ENCODE measurements at places on chromosomes 5 and 9. TPM values are rescaled to one million over a fixed set of nuclear protein-coding genes. Genes with fewer than 3 reads are reported as not detected.
A peak's percentile ranks its signal among the peaks of the same experiment; 100 is the strongest.

CNTNAP3B gene
- total RNA-seq, result 2.2 TPM

GCNT1 gene
- 46.6 TPM for total RNA-seq

CEP120 gene
- 46.1 TPM for total RNA-seq

ACOT12 gene
- not detected for total RNA-seq

DOCK2 gene
- total RNA-seq, result 1.4 TPM

TMEM171 gene
- total RNA-seq, result 3.3 TPM

FBP1 gene
- not detected for total RNA-seq

GRCh38 chr9:38229104-38229500 is 160.1 kb upstream of the SHB start:
- DNase-seq, result no peak

GRCh38 chr5:3598207-3598606 is 2.6 kb downstream of the IRX1 start:
- DNase-seq, result no peak

DNA sequence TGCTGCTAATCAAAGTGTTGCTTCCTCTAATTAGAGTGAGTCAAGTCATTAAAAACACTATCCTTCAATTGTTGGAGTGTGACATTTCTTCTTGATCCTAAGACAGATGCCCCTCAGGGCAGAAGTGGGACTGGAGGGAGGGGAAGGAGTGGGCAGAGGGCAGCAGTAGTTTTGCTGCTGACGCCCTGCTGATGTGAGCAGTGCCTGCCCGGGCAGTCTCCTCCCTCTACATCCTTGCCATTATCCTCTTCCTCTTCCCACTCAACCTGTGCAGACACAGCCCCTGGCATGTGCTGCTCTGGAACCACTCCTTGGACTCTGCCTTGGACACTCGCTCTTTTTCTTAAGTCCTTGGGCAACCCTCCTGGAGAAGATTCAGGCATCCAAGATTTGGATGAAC is 232.5 kb downstream of the HSPA4 start:
- no peak for DNase-seq

GRCh38 chr5:9188131-9188530 is 357.7 kb downstream of the SEMA5A start:
- peak; percentile 96 for DNase-seq

- DNase-seq, result no peak
Measured at GRCh38 chr5:37478121-37478894, 99.2 kb downstream of the WDR70 start.

DNA sequence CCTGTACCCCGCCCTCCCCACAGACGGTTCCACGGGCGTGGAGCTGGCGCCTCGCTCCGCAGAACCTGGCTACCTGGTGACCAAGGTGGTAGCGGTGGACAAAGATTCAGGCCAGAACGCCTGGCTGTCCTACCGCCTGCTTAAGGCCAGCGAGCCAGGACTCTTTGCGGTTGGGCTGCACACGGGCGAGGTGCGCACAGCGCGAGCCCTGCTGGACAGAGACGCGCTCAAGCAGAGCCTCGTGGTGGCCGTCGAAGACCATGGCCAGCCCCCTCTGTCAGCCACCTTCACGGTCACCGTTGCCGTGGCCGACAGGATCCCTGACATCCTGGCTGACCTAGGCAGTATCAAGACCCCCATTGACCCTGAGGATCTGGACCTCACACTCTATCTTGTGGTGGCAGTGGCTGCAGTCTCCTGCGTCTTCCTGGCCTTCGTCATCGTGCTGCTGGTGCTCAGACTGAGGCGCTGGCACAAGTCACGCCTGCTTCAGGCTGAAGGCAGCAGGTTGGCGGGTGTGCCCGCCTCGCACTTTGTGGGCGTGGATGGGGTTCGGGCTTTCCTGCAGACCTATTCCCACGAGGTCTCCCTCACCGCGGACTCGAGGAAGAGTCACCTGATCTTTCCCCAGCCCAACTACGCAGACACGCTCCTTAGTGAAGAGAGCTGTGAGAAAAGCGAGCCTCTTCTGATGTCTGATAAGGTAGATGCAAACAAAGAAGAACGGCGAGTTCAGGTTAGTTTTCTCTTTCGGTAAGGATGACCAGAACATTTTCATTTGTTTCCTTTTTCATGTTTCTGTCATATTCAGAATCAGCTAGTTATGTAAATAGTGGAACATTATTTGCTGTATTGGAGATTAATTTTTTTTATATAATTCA is 2.3 kb downstream of the PCDHGA5 start:
- DNase-seq, result no peak

DNA sequence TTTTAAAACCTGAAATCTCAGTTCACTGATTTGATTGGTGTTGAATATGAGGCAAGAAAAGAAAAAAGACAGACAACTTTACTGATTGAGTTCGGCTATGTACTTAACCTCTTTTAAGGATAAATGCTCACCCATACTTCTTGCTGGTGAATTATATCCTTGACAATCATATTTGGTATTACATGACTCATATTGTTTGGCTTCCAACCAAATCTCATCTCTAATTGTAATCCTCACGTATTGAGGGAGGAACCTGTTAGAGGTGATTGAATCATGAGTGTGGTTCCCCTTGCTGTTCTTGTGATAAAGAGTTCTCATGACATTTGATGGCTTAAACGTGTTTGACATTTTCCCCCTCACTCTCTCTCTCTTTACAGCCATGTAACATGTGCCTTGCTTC is 255.6 kb upstream of the IZUMO3 start:
- DNase-seq, result no peak

DNA sequence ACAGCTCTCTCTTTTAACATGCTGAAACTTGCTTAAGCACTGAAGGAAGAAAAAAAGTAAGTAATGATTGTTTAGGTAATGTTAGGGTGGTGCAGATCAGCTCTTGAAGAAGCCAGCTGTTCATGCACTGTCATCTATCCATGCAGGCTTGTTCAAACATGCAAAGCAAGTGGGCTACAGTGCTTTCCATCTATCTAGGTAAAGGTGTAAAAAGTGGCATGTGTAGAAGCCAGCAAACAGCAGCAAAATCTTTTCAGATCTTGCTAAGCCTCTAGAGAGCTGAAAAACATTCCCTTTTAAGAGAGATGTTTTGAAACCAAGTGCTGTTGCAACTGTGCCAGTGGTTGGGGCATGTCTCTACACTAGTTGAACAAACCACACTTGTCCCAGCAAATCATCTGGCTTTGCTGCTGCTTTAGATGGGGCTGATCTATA is 214.4 kb downstream of the EFNA5 start:
- DNase-seq, result peak; percentile 31

- DNase-seq, result peak; percentile 80
Measured at GRCh38 chr5:56088967-56089829, 94.4 kb upstream of the IL6ST start.

- DNase-seq, result peak; percentile 56
Measured at GRCh38 chr9:28212979-28213378, 639.7 kb upstream of the C9orf72 start.

- no peak for DNase-seq
Measured at GRCh38 chr5:103973669-103974068, 411.1 kb upstream of the NUDT12 start.

GRCh38 chr5:170221327-170221741 is 11.5 kb upstream of the C5orf58 start:
- peak; percentile 6 for DNase-seq

GRCh38 chr5:3101561-3101960 is 350.1 kb upstream of the IRX2 start:
- DNase-seq, result no peak

- DNase-seq, result no peak
Measured at GRCh38 chr5:170643591-170643990, 139.8 kb downstream of the KCNIP1 start.

DNA sequence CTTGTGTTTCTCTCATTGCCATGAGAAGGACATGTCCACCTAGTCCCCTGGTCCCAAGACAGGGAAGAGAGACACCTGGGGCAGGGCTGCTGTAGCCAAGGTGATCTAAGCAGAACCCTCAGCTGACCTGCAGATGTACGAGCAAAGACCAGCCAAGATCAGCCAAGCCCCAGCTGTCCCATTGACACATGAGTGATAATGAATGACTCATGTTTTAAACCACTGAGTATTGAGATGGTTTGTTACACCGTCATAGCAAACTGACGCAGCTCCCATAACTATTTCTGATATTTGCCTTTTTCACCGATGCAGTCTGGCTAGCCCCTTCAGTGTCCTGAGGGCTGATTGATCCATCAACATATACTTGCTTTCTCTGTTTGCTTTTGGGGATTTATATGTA is 6.7 kb downstream of the OR1K1 start:
- no peak for DNase-seq

DNA sequence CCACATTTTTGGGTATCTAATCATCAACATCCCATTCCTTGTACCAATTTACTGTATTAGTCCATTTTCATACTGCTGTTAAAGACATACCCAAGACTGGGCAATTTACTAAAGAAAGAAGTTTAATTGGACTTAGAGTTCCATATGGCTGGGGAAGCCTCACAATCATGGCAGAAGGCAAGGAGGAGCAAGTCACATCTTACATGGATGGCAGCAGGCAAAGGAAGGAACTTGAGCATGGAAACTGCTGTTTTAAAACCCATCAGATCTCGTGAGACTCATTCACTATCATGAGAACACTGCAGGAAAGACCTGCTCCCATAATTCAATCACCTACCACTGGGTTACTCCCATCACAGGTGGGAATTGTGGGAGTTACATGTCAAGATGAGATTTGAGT is 95.4 kb upstream of the SLCO6A1 start:
- DNase-seq, result no peak
